Activated naive CD8-positive, alpha-beta T cell treated with anti-CD3 and anti-CD28 coated beads, Interleukin-2, amount 10 ng/mL, durations not matched to agents 7 days and 5 days (primary cell): ENCODE measurements at places on chromosomes 12 and 14. TPM values are rescaled to one million over a fixed set of nuclear protein-coding genes. Genes with fewer than 3 reads are reported as not detected.

DNA sequence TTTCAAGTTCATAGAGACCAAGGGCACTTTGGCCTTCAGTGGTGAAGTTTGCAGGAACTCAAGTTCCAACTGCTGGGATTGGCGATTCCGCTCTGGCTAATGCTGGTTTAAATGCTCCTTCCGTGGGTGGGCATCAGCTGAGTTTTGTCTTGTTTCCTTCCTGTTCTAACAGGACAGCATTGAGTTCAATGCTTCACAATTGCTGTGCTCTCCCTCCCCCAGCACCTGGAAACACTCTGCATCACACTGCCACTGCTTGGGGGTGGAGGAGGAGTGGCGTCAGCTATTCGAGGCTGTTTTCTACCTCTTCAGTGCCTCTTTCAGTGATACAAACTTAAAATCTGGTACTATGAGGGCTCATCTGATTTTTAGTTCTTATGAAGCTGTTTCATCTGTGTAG lies 634.9 kb downstream of the FSCB start:
- H3K27me3 ChIP-seq, result no peaks in the 10 kb centered on the region
- H3K36me3 ChIP-seq, result no peaks in the 10 kb centered on the region
- DNase-seq, result no peak
- H3K27ac ChIP-seq, result no peak overlapping the region
- H3K4me1 ChIP-seq, result no peaks in the 10 kb centered on the region

GRCh38 chr14:34098045-34098984 lies 147.4 kb upstream of the EGLN3 start:
- H3K27me3 ChIP-seq, result peaks cover 4% of the 10 kb centered on the region
- no peak overlapping the region for H3K4me3 ChIP-seq
- H3K4me1 ChIP-seq, result peaks cover 24% of the 10 kb centered on the region
- peaks cover 4% of the 10 kb centered on the region for H3K36me3 ChIP-seq

GRCh38 chr12:95787274-95787818 lies 3.2 kb downstream of the NTN4 start:
- H3K27me3 ChIP-seq, result peaks cover 57% of the 10 kb centered on the region
- no peaks in the 10 kb centered on the region for H3K36me3 ChIP-seq
- no peak overlapping the region for H3K27ac ChIP-seq
- H3K4me1 ChIP-seq, result peaks cover 8% of the 10 kb centered on the region
- H3K4me3 ChIP-seq, result no peak overlapping the region
- no peak for DNase-seq

DNA sequence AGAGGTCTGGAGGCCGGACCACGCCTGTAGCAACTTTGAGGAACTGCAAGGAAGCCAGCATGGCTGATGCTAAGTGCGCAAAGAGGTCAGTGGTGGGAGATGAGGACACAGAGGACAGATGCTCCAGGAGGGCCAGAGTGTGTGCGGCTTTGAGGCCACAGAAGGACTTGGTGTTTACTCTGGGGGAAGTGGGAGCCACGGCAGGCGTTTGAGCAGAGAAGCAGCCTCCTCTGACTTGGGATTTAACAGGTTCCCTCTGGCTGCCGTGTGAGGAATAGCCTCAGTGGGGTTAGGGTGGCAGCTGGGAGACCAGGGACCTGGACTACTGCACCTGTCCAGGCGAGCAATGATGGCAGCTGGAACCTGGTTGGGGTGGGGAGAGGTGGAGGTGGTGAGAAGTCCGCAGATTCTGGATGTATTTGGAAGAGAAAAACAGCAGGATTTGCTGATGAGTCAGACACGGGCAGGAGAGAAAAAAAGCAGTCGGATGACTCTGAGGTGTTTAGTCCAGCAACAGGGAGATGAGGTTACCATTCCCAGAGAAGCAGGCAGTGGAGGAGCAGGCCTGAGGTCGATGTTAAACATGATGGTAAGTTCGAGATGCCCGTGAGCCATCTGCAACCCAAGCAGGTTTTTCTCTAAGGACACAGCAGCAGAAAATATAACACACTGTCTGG lies 143.5 kb downstream of the SCARB1 start:
- H3K36me3 ChIP-seq, result no peaks in the 10 kb centered on the region
- peaks cover 8% of the 10 kb centered on the region for H3K27me3 ChIP-seq
- no peak overlapping the region for H3K4me3 ChIP-seq
- DNase-seq, result no peak
- H3K27ac ChIP-seq, result peak overlapping the region; percentile 12

DNA sequence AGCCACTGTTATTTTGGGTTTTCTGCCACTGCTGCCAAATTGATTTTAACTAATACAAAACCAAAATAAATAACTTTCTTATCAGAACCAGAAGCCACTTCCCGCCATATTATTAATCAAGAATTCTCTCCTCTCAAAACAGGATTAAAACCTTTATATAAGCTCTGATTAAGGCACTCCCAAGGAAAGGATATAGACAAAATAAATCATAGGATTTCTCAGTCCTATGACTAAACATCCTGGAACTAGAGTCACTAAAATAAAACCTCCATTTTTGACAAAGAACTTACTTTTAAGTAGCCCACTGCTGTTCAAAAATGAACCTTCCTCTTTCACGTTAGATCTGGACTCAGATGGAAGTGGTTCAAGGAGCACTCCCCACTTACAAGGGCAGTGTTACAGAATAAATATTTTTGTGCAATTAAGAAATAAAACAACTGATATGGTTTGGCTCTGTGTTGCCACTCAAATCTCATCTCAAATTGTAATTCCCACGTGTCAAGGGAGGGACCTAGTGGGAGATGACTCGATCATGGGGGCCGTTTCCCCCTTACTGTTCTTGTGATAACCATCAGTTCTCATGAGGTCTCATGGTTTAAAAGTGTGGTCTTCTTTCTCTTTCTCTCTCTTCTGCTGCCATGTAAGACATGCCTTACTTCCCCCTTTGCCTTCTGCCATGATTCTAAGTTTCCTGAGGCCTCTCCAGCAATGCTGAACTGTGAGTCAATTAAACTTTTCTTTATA lies 26.4 kb downstream of the GXYLT1 start:
- H3K27ac ChIP-seq, result no peak overlapping the region
- H3K27me3 ChIP-seq, result no peaks in the 10 kb centered on the region
- no peak overlapping the region for H3K4me3 ChIP-seq
- no peak for DNase-seq
- peaks cover 5% of the 10 kb centered on the region for H3K4me1 ChIP-seq
- H3K36me3 ChIP-seq, result peaks cover 40% of the 10 kb centered on the region

DNA sequence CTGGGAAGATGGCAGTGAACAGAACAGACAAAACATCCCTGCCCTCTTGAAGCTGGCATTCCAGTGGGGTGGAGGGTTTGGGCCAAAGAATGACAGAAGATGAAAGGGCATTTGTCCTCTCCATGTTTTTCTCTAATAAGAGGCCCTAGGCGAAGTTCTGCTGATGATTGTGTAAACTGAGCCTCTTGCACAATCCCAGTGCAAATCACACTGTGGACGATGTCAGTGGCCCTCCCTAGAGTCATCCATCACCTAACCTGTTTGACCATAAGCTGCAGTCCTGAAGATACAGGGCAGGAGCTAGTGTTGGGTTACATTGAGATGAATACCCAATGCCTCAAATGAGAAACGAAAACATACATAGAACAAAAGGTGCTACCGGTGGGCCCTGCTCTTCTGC lies 622.4 kb upstream of the TBX3 start:
- no peaks in the 10 kb centered on the region for H3K36me3 ChIP-seq
- H3K27me3 ChIP-seq, result no peaks in the 10 kb centered on the region
- no peak for DNase-seq
- H3K27ac ChIP-seq, result no peak overlapping the region

- DNase-seq, result no peak
- H3K4me3 ChIP-seq, result no peak overlapping the region
- peaks cover 11% of the 10 kb centered on the region for H3K27me3 ChIP-seq
Observed at GRCh38 chr14:69953266-69953915, 74.2 kb downstream of the SMOC1 start.

GRCh38 chr14:24237463-24237955 lies 4.8 kb downstream of the GMPR2 start:
- H3K27me3 ChIP-seq, result no peaks in the 10 kb centered on the region
- no peak overlapping the region for H3K4me3 ChIP-seq
- H3K36me3 ChIP-seq, result peaks cover 33% of the 10 kb centered on the region
- no peak for DNase-seq
- peaks cover 52% of the 10 kb centered on the region for H3K4me1 ChIP-seq

DNA sequence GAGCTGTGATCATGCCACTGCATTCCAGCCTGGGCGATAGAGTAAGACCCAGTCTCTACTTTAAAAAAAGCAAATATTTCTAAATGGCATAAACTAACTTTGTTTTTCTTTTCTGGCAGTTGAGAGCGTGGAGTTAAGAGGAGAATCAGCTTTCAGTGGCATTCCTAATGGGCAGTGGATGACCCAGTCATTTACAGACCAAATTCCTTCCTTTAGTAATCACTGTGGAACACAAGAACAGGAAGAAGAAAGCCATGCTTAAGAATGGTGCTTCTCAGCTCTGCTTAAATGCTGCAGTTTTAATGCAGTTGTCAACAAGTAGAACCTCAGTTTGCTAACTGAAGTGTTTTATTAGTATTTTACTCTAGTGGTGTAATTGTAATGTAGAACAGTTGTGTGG lies 21.2 kb downstream of the TDG start:
- H3K27me3 ChIP-seq, result no peaks in the 10 kb centered on the region
- H3K4me1 ChIP-seq, result no peaks in the 10 kb centered on the region
- H3K27ac ChIP-seq, result no peak overlapping the region
- H3K4me3 ChIP-seq, result no peak overlapping the region
- H3K36me3 ChIP-seq, result peaks cover 12% of the 10 kb centered on the region
- DNase-seq, result no peak

GRCh38 chr14:88667555-88668273 lies 104.9 kb downstream of the ZC3H14 start:
- no peaks in the 10 kb centered on the region for H3K27me3 ChIP-seq
- H3K36me3 ChIP-seq, result peaks cover 6% of the 10 kb centered on the region
- no peak overlapping the region for H3K27ac ChIP-seq
- H3K4me1 ChIP-seq, result no peaks in the 10 kb centered on the region
- DNase-seq, result peak; percentile 33

DNA sequence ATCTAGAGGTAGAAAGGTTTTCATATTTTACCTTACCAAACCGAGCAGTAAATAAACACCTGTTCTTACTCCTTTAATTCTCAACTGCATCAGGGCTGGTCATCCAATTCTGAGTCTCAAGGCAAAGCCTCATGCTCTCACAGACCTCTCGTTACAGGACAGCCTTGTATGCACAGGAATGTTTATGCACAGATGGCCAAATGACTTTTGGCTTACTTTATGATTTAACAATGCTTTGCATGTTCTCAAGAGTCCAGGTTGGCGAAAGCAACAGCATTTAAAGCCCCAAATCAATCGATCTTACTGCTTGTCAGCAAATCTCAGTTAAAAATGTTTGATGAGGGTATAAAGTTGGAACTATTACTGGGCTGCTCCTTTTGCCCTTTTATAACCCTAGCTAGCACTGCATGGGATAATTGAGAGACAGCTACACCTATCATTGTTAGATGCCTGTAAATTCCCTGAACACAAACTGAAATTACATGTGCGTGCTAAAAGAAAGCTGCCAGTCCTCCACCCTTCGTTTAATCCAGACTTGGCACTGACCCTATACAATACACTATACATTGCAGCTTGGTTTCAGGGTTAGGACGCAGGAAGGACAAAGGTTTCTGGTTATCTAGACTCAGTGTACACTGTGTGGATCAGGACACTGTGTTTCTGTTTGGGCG lies 63.6 kb downstream of the TMCC3 start:
- H3K27ac ChIP-seq, result no peak overlapping the region
- H3K27me3 ChIP-seq, result peaks cover 2% of the 10 kb centered on the region
- H3K4me3 ChIP-seq, result no peak overlapping the region
- no peaks in the 10 kb centered on the region for H3K36me3 ChIP-seq
- no peaks in the 10 kb centered on the region for H3K4me1 ChIP-seq
- no peak for DNase-seq

DNA sequence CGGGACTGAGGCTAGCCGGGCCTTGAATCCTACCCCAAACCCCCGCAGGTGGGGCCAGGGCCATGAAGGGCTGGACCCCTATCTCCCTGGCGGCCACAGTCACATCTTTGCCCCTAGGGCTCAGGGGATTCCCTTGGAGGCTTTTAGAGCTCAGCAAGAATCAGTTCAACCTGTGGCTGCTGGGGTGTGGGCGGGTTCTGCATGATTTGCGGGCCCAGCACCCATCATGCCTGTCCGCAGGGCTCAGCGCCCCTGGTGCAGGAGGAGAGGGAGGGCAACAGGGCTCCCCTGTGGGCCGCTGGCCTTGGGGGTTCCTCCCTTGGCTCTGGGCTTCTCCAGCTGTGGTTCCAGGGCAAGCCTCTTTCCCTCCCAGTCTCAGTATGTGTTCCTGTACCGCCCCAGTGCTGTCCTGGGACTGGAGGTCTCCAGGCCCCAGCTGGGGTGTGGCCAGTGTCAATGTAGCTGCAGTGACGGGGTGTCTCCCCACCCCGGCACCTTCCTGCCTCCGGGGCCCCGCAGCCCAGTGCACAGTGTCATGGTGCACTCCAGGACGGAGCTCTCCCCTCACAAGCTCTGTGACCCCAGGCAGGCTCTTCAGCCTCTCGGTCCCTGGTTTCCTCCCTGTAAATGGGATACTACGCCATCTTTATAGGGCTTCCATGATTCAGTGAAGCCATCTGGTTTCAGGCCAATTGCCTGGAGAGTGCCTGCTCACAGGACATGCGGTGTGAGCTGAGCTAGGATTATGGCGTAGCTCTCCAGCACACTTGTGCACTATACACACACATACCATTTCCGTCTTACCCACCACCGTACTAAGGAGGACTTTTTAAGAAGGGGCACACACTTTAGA lies 9.9 kb upstream of the LBHD2 start:
- no peak overlapping the region for H3K4me3 ChIP-seq
- no peaks in the 10 kb centered on the region for H3K36me3 ChIP-seq
- DNase-seq, result peak; percentile 26
- peaks cover 4% of the 10 kb centered on the region for H3K27me3 ChIP-seq

DNA sequence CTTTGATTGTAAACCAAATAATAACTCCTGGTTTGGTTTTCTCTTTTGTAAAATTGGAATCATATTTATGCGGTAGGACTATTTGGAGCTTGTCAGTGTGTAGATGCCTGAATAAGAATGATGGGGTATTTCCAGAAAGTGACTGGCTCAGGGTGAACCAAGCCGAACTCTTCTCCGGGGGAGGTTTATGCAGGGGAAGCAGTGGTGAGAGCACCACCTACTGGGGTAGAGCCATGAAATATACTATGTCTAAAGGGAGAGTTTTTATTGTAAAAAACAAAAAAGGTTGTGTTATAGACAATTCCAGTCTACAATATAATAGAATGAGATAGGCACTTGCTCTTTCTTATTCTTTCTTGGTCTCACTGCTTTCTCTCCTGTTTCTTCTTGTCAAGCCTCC lies 222.9 kb upstream of the SLC16A7 start:
- no peak for DNase-seq
- H3K4me1 ChIP-seq, result no peaks in the 10 kb centered on the region
- H3K36me3 ChIP-seq, result no peaks in the 10 kb centered on the region
- no peak overlapping the region for H3K4me3 ChIP-seq

- peaks cover 20% of the 10 kb centered on the region for H3K36me3 ChIP-seq
- H3K4me3 ChIP-seq, result peak overlapping the region; percentile 66
- peaks cover 47% of the 10 kb centered on the region for H3K27me3 ChIP-seq
- no peak overlapping the region for H3K27ac ChIP-seq
Observed at GRCh38 chr12:48998497-48999353, 450 bp downstream of the DDN start.

The PRPH gene
- total RNA-seq, result not detected

The PLEKHH1 gene
- total RNA-seq, result 0.68 TPM

The PTPRB gene
- total RNA-seq, result not detected

The WNT1 gene
- total RNA-seq, result 1.7 TPM

The NGB gene
- total RNA-seq, result not detected

The CDCA3 gene
- total RNA-seq, result 76.7 TPM

The GARIN6 gene
- not detected for total RNA-seq

The PCK2 gene
- 50.6 TPM for total RNA-seq
